ENCODE measurements at places on chromosomes 7 and 10. TPM values are rescaled to one million over a fixed set of nuclear protein-coding genes. Genes with fewer than 3 reads are reported as not detected.

- peaks cover 5% of the 10 kb centered on the region for H3K36me3 ChIP-seq
- H3K4me3 ChIP-seq: no peak overlapping the region
- no peak for DNase-seq
- H3K4me1 ChIP-seq: peaks cover 92% of the 10 kb centered on the region
- H3K27me3 ChIP-seq: no peaks in the 10 kb centered on the region
- no peak overlapping the region for H3K27ac ChIP-seq
These were observed 8.5 kb downstream of the CACUL1 start for GRCh38 chr10:118746246-118746645.

- H3K27ac ChIP-seq: no peak overlapping the region
- H3K36me3 ChIP-seq: peaks cover 16% of the 10 kb centered on the region
- H3K4me1 ChIP-seq: no peaks in the 10 kb centered on the region
These were observed 43.1 kb upstream of the GATAD1 start for GRCh38 chr7:92404170-92404614.

PRPS1L1 gene
- total RNA-seq: not detected

DNA sequence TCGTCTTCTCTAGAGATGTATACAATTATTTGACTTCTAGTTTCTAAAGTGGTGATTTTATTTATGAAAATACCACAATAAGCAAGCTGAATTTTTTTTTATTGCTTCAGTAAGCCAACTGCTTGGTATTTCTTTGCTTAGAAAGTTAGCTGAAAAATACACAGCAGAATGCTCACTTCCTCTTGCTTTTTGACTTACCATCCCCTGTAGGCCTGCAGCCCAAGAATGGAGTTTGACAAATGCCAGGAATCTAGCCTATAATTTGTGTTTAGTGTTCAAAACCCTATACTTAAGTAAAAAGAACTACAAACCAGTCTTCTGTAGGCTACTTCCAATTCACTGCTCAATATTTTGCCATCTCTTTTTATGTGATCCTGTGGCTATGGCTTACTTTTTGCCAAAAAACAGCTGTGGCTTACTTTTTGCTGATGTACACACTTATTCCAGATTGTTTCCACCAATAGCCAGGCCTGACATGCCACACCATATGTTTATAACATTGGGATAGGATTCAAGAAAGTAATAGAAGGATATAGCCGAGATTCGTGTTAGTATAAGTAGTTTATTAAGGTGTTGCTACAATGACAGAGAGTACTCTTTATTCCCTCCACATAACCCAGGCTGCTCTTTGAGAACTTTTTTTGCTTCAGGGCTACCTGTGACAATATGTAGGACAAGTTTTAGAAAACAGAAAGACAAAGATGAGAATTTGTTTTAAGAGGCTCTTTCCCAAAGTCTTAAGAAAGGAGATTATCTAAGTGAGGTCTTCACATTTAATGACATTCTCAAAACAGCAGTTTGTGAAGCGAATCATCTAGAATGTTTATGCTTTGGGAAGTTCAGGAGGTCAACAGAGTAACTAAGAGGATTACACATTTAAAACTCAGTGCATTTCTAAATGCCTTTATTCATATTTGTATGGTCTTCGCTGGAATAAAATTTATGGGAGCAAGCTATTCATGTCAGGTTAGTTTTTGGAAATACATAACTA, 263.9 kb upstream of the FZD1 start:
- no peaks in the 10 kb centered on the region for H3K36me3 ChIP-seq
- no peaks in the 10 kb centered on the region for H3K27me3 ChIP-seq
- H3K27ac ChIP-seq: no peak overlapping the region
- H3K4me1 ChIP-seq: no peaks in the 10 kb centered on the region
- DNase-seq: no peak

TMEM130 gene
- not detected for total RNA-seq
